IMR-90 (cell line): ENCODE measurements at places on chromosomes 2 and 18. TPM values are rescaled to one million over a fixed set of nuclear protein-coding genes. Genes with fewer than 3 reads are reported as not detected.
A peak's percentile ranks its signal among the peaks of the same experiment; 100 is the strongest.

GALNT14 gene
- polyA plus RNA-seq, result 0.15 TPM in 1 of 2 replicates, not detected in the other

ST6GAL2 gene
- not detected in 2 replicates for polyA plus RNA-seq

LYPD1 gene
- 66.1 and 66.2 TPM in 2 replicates for polyA plus RNA-seq

DNPEP gene
- 74.2 and 75.1 TPM in 2 replicates for polyA plus RNA-seq

COLEC11 gene
- 0.24 and 0.55 TPM in 2 replicates for polyA plus RNA-seq

E2F6 gene
- polyA plus RNA-seq, result 7.2 and 8.2 TPM in 2 replicates

GKN2 gene
- not detected in 2 replicates for polyA plus RNA-seq

DNA sequence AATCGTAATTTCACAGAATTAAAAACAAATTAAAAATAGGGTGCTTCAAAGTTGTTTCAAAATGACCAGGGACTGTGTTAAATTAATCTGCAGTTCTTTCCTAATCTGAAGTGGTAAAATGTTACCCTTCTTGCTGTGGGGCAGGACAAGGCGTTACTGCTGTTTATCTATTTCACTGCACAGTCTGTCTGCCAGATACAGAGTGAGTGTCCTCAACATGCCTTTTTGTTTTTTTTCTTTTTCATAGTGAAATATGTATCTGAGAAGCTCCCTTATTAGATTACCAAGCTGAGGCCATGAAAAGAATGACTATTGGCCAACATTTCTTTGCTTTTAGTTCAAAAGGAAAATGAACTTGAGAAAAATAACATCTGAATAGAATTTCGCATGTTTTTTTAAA lies 38.0 kb downstream of the KCTD1 start:
- H3K4me1 ChIP-seq, result peaks cover 6% of the 10 kb centered on the region
- no peaks in the 10 kb centered on the region for H3K36me3 ChIP-seq
- DNase-seq, result no peak
- H3K27me3 ChIP-seq, result no peaks in the 10 kb centered on the region

- no peak for DNase-seq
- no peak overlapping the region for H3K27ac ChIP-seq
- H3K4me3 ChIP-seq, result no peak overlapping the region
- no peaks in the 10 kb centered on the region for H3K27me3 ChIP-seq
- H3K4me1 ChIP-seq, result no peaks in the 10 kb centered on the region
These were observed 180.5 kb upstream of the DTNA start for GRCh38 chr18:34529358-34530335.

GRCh38 chr18:26135548-26135947 lies 1.9 kb downstream of the PSMA8 start:
- no peaks in the 10 kb centered on the region for H3K36me3 ChIP-seq
- H3K27ac ChIP-seq, result no peak overlapping the region
- DNase-seq, result no peak
- H3K4me3 ChIP-seq, result no peak overlapping the region
- H3K27me3 ChIP-seq, result no peaks in the 10 kb centered on the region
- no peaks in the 10 kb centered on the region for H3K4me1 ChIP-seq

- no peak overlapping the region for H3K4me3 ChIP-seq
- no peaks in the 10 kb centered on the region for H3K36me3 ChIP-seq
- peak overlapping the region; percentile 88 for H3K27ac ChIP-seq
- no peak for DNase-seq
These were observed 22.2 kb downstream of the BIN1 start for GRCh38 chr2:127084611-127085316.

GRCh38 chr2:232325324-232326273 lies 53.0 kb upstream of the ALPP start:
- H3K4me1 ChIP-seq, result no peaks in the 10 kb centered on the region
- no peaks in the 10 kb centered on the region for H3K27me3 ChIP-seq
- no peak overlapping the region for H3K4me3 ChIP-seq
- peak; percentile 12 for DNase-seq

GRCh38 chr2:30408961-30409387 lies 38.1 kb upstream of the LCLAT1 start:
- peak overlapping the region; percentile 96 for H3K27ac ChIP-seq
- peaks cover 53% of the 10 kb centered on the region for H3K4me1 ChIP-seq
- peak; percentile 89 for DNase-seq
- H3K36me3 ChIP-seq, result no peaks in the 10 kb centered on the region
- H3K27me3 ChIP-seq, result no peaks in the 10 kb centered on the region

- no peaks in the 10 kb centered on the region for H3K4me1 ChIP-seq
- H3K4me3 ChIP-seq, result no peak overlapping the region
- no peak for DNase-seq
- no peaks in the 10 kb centered on the region for H3K36me3 ChIP-seq
- no peak overlapping the region for H3K27ac ChIP-seq
- peaks cover 6% of the 10 kb centered on the region for H3K27me3 ChIP-seq
These were observed 13.2 kb upstream of the CEP68 start for GRCh38 chr2:65043001-65043400.

DNA sequence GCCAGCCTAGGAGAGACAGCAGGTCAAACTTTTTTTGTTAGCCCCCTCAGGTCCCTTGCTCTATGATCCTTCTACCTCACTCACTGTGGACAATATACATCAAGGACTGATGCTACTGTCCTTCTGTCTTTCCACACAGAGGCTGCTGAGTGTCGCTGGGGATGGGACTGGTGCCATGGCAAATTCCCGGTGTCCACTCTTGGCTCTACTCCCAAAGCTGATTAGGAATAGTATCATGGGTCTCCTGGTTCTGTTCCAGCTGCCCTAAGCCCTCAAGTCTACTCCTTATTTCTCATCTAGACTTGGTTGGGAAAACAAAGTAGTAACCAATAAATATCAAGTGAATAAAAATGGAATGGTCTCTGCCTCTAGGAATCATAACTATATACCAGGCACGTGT lies 441.3 kb downstream of the TGIF1 start:
- H3K4me1 ChIP-seq, result peaks cover 7% of the 10 kb centered on the region
- no peaks in the 10 kb centered on the region for H3K36me3 ChIP-seq
- no peak for DNase-seq
- H3K4me3 ChIP-seq, result no peak overlapping the region
- no peak overlapping the region for H3K27ac ChIP-seq

DNA sequence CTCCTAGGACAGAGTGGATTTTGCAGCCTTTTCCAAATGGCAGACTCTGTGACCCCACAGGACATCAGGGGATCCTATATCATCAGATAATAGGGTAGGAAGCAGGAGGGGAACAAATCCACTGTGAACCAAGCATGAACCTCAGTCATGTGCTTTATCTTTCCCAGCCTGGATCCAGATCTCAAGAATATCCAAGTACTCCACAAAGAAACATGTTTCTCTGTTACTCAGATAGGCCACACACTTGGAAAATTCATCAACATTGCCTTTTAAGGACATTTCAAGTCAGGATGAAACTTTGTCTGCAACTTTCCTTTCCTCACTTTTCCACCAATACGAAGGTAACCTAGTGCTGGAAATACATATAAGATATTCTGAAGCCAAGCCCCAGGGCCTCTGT lies 85.8 kb downstream of the RDH14 start:
- no peak overlapping the region for H3K27ac ChIP-seq
- no peak overlapping the region for H3K4me3 ChIP-seq

DNA sequence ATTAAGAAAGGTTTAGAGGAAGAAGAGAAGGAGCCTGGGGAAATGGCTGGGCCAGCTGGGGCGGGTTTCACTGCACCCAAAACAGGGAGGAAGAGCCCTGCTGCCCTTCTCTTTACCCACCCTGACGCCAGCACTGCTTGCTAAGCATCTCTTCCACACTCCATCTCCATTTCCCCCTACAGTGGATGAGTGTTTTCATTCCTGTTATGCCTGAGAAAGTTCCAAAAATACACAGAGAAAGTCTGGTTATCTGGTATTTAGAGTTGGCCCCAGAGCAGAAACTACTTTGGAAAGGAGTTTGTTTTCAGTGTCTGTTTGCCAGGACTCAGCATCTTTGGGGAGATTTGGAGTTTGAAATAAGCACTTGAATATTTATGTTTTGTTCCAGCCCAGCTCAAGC lies 451.0 kb downstream of the SLC4A3 start:
- H3K27ac ChIP-seq, result no peak overlapping the region
- peak; percentile 44 for DNase-seq
- peaks cover 2% of the 10 kb centered on the region; the same call in 1 of the 2 replicates for H3K4me1 ChIP-seq
- H3K36me3 ChIP-seq, result no peaks in the 10 kb centered on the region
- no peak overlapping the region for H3K4me3 ChIP-seq

- no peak overlapping the region for H3K4me3 ChIP-seq
- H3K27me3 ChIP-seq, result no peaks in the 10 kb centered on the region
- H3K27ac ChIP-seq, result no peak overlapping the region
These were observed 163.3 kb downstream of the KLHL29 start for GRCh38 chr2:23548143-23548769.

DNA sequence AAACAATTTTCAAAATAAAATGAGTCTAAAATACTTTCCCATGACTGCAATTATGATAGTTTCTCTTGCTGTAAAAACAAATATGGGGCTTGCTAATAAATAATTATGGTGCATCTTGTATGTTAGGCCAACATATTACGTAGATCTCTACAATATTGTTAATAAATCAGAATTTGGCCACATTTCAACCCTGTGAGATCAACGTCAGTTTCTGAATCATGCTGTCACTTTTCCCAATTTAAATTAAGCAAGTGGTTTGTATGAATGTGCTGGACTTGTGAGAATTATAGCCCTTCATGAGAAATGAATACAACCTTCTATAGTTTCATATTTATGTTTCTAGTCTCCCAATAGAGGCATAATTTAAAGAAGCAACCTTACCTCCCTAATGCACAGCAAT lies 808.9 kb downstream of the SUCLG1 start:
- H3K27me3 ChIP-seq, result no peaks in the 10 kb centered on the region
- no peak overlapping the region for H3K4me3 ChIP-seq
- no peak overlapping the region for H3K27ac ChIP-seq
